ENCODE measurements at places on chromosomes 5 and 9.

DNA sequence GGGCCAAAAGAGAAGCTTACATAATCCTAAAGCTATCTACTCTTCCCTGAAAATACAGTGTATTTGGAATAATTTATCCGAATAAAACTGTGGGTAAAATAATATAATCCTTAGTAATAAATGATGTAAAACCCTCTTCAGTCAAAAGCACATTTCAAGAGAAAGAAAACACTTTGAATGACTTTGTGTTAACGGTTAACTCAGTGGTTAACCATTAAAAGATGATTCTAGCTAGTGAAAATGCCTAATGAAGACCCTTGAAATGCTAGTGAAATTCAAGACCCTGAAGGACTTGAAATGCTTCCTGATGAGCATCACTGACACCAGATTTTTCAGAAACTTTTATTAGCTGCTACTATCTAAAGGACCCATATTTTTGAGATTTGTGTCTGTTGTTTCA is 70.7 kb downstream of the COX7C start:
- no peak for DNase-seq

- DNase-seq = peak; percentile 49
Measured at GRCh38 chr9:131642496-131643083, 97.3 kb downstream of the PRRT1B start.

DNA sequence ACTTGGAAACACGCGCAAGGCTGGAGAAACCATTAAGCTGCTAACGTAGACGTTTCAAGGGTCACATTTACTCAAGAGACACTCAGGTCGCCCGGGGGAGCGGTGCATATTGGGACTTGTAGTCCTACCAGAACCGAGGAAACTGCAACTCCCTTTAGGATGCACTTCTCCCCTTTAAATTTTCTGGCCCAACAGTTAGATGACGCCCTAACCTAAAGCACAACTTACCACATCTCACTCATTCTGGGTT is 384 bp upstream of the DMXL1 start:
- DNase-seq = no peak

GRCh38 chr9:111451570-111451969 is 32.6 kb downstream of the ECPAS start:
- no peak for DNase-seq

- no peak for DNase-seq
Measured at GRCh38 chr5:178160176-178160575, 6.5 kb upstream of the NHP2 start.

DNA sequence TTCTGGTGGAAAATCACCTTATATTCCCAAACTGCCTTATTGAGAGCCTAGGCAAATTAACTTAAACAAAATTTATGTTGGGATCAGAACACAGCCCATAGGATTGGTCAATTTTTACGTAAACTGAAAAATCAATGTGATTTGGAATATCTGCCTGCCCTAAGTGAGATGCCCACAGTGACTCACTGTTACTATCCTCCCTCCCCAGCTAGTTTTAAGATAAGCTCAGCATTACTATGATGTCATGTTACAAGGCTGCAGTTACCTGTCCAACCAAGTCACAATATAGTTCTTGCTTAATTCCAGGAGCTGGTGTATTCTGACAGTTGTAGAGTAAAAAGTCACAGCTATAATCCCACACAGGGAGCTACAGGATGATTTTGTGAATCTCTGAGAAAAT is 23.1 kb downstream of the SKP1 start:
- DNase-seq = no peak

- DNase-seq = no peak
Measured at GRCh38 chr9:124282442-124283227, 24.9 kb downstream of the NEK6 start.

DNA sequence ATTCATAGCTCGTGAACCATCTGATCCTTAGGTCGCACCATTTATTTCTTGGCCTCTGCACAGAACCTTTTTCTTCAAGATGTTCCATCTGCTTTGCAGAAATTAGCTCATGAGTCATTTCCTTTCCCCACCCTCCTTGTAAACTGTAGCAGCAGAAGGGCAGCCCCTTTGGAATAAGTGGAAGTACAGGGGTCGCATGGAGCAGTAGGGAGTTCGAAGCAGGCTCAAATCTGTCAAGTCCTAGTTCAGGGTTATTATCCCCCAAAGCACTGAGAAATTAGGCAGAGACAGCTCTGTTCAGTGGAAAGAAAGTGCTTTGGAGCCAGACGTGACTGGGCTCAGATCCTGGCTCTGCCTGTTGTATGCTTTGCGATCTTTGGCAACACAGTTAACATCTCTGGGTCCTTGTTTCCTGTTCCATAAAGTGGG is 84.2 kb downstream of the SGCD start:
- no peak for DNase-seq

GRCh38 chr5:56493766-56494165 is 260.6 kb upstream of the ANKRD55 start:
- DNase-seq = no peak

- no peak for DNase-seq
Measured at GRCh38 chr9:131645078-131645776, 94.6 kb downstream of the RAPGEF1 start.

DNA sequence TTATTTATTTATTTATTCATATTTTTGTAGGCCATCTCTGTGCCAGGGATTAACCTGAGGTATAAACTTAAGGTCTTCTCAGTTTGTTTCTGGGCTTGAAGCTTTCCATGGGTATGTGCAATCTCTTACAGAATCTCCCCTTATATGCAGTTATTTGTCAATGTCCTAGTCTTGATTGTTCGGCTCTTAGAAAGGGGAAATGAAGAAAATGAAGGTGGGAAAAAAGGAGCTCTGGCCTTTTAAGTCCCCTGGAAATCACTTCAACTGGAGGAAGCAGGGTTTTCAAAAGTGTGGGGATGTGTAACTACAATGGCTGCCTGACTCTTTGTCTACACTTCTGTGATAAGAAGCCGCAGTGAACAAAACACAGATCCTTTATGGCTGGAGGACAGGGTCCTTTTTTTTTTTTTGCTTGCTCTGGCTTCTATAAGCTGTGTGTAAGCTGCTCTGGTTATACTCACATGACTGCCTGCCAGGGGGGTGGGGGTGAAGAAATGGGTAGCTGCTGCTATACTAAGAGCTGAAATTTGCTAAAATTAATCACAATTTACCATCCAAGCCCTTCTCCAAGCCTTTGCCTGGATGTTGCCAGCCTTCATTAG is 33.7 kb downstream of the CENPP start:
- no peak for DNase-seq

DNA sequence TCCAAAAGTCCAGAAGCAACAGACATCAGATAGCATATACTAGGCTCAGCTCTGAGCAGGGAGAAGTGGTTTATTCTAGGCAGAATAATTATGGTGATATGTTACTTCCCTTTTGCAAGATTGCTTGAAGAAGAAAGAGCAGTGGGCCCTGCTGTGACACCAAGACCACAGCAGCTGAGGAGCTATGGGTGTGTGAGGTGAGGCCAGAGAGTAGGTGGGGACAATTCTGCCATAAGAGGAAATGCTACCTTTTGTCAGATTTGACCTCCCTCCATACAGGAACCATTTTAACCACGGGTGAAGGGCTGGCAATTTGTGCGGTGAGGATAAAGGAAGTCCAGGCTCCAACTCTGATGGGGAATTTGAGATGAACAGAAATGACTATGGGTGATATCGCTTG is 51.3 kb downstream of the TNFSF15 start:
- DNase-seq = no peak

- DNase-seq = no peak
Measured at GRCh38 chr9:107193251-107193650, 89.8 kb upstream of the RAD23B start.

- DNase-seq = no peak
Measured at GRCh38 chr5:16507716-16508115, 42.1 kb upstream of the ZNF622 start.

DNA sequence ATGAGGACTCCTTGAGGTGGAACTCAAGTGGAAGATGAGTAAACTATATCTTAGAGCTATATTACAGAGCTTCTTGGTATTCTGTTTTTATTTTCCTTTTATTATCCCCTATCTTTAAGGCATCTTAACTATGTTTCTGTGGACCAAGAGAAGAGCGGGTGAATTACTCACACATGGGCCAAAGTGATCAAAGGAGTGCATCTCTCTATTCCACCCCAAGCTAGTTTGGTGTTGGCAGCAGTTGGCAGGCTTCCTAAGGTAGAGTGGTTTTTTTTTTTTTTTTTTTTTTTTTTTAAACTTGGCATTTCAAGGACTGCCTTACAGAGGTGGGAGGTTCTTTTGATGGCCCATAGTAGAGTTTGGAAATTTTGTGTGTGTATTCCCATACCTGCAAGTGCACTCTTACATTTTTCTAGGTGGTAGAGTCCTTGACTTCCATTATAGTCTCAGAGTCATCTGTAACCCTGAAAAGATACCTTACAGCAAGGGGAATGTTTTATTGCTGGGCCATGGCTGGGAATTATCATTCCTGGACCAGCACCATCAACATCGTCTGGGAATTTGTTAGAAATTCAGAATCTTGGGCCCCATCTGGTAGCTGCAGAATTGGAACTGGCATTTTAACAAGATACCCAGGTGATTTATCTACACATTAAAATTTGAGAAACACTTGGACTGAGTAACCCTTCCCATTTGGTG is 51.0 kb downstream of the ARHGAP26 start:
- no peak for DNase-seq

DNA sequence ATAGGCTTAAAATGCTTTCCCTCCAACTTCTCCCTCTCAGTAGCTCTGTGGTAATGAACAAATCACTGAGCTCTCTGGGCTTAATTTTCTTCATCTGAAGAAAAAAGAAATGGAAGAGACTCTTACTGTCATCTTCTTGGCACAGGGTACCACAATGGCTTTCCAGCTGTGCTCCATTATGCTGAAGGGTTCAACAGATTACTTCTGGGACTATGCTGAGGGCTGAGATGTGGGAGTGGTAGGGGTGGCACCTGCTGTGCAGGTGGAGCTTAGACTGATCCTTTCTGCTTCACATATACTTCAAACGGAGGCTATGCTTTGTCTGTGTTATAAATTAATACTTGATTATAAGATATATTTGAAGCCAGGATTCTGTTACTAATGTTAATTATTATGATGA is 840.2 kb upstream of the C9orf72 start:
- no peak for DNase-seq

- no peak for DNase-seq
Measured at GRCh38 chr5:1180841-1181271, 20.5 kb upstream of the SLC6A19 start.

DNA sequence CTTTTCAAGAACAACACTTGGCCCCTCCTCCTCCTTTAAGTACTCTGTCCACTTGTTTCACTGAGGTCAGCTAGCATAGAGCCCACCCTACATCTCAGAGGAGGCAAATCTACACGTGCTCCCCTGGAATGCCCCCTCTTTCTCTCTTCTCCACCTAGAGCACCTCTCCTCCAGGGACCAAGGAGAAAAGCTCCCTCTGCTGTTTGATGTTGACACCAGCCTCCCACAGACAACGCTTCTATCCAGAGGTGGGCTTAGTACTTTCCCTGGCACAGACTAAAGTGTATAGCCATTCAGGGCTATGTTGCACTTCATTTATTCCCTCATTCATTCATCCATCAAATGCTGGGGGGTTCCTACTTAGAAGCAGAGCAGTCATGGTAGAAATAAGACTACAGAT is 68.2 kb upstream of the TAF1L start:
- no peak for DNase-seq

Measured in stimulated activated CD4-positive, alpha-beta T cell treated with anti-CD3 and anti-CD28 coated beads, Interleukin-1b, Interleukin-23, amount 100 ng/mL, for 24 hours (primary cell).